ENCODE measurements at places on chromosomes 4 and X.

- peak; percentile 39 for DNase-seq
Observed at GRCh38 chr4:26058537-26058936, 144.5 kb downstream of the SMIM20 start.

DNA sequence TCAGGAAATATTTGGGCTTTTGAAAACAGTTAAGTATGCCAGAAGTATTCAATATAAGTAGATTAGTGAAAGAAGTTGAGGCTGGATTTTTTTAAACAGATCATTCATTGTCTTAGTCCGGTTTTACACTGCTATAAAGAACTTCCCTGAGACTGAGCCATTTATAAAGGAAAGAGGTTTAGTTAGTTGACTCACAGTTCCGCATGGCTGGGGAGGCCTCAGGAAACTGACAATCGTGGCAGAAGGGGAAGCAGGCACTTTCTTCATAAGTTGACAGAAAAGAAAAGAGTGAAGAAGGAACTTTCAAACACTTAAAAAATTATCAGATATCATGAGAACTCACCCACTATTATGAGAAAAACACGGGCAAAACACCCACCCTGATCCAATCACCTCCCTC is 31.1 kb upstream of the CYLC1 start:
- DNase-seq = no peak

DNA sequence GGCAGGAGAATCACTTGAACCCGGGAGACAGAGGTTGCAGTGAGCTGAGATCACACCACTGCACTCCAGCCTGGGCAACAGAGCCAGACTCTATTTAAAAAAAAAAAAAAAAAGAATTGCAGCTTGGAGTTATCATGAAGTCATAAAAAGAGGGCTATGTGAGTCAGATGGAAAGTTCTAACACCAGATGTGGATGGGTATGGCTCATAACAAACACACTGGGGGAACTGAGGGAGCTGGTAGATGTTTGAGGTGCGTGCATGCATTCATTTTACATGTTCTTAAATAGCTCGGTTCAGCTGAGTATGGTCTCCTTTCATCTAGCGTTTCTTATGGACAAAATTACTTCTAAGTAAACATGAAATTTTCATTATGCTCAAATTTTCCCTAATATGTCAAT is 11.7 kb downstream of the TRMT2B start:
- DNase-seq = no peak

DNA sequence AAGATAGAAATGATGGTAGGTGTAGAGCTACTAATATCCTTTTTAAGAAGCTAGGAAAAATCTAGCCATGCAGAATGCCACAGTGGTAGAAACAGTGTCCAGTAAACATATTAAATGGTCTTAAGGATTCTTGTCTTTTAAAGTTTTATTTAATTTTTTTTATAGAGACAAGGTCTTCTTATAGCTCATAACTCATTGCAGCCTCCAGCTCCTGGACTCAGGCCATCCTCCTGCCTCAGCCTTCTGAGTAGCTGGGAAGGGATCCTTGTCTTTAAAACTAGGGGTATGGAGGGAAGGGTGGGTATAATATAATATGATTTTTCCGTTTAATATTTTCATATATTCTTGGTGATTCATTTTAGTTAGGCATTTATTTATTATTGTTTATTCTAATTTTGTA is 3.8 kb downstream of the TMEM165 start:
- DNase-seq = no peak

- DNase-seq = no peak
Observed at GRCh38 chr4:83438719-83439118, 16.9 kb downstream of the HELQ start.

DNA sequence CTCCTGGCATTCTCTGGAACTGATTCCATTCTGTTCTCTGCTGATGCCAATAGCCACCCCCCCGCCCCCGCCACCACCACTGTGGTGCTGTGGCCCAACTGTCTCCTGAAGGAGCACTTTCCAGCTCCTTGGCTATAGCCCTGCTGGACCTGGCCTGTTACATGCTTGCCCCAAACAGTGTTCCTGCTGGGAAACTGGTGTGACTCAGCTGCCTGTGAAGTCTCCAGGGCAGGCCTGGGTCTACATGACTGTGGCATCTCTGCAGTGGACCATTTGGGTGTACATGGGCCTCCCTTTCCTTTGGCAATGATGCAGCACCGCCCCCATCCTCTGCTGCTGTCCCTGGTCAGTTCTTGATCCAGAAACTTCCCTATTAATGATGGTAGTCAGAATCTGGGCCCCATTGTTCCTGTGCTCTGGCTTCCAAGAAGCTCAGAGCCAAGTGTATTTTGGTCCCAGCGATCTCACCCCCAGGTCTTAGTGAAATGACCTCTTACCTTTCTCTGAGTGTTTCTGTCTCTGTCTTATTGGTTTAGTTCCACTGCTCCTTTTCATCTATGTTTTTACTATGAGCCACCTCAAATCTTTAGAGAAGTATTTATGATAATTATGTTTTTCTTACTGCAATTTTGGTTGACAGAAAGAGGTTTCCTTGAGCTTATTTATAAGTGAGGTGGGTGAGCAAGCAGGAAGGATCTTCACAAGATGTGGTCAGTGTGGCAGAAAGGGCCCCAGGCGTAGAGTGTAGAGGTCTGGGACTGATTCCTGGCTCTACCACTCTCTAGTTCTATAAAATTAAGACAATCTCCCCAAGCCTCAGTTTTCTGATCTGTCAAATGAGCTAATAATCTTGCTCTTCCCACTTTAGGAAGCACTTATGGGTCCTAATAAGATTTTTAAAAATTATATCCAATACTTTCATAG is 210.7 kb upstream of the EOLA2 start:
- no peak for DNase-seq

GRCh38 chr4:181319629-181320028 is 923.6 kb upstream of the TENM3 start:
- no peak for DNase-seq

DNA sequence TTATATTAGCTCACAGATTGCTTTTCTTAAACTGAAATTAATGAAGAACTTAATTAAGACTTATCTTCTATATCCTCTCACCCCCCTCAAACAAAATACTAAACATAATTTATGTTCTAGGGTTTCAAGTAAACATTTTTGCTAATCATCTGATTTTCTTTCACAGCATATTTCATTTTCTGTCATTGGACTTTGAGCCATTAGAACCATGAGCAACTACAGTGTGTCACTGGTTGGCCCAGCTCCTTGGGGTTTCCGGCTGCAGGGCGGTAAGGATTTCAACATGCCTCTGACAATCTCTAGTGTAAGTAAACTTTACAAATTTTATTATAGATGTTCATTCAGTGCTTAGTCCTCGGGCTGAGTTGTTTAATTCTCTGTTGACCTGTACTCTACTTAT is 3.3 kb downstream of the PDLIM5 start:
- no peak for DNase-seq

DNA sequence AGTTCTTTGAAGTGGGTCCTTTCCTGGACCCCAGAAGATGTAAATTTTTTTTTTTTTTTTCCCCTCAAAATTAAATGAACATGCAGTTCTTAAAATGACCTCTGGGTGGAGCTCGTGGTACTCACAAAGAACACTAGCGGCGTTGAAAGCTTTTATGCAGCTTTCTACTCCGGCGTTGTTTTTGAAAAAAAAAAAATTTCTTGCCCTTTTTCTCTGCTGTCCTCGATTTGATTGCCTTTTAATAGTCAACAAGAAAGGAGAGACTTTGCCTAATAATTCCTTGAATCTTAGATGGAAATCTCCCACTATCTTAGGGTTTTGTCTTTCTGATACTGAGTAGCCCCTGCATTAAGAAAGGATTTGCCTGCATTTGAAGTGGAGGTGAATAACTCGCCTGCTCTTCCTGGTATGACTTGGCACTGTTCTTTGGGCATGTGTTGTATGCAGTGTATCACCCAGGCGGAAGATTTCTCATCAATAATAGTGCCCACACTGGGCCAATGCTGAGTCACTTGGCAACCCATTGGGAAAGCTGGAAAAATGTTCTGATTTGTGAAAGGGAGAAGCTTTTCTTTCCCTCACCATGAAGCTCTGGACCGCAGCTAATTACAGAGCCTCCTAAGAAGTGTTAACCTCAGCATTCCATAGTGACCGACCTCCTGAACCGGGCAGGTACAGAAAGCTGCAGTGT is 104.0 kb downstream of the PHEX start:
- DNase-seq = no peak

DNA sequence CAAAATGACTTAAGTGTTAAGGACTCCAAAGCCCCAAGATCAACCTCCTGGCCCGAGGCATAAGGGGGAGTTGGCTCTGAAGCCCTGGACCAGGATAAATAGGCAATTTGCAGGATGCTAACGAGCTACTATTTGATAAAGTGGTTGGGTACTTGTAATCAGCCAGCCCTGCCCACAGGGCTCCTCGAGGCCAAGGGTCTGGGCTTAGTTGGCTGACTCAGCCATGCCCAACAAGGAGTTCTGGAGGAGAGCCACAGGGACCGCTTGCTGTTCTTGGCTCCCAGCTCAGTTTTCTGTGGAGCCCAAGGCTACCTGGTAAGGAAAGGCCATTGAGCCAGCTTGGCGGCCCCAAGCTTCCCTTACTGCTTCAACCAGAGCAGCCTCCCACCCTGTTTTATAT is 7.8 kb downstream of the HMGB3 start:
- DNase-seq = no peak

DNA sequence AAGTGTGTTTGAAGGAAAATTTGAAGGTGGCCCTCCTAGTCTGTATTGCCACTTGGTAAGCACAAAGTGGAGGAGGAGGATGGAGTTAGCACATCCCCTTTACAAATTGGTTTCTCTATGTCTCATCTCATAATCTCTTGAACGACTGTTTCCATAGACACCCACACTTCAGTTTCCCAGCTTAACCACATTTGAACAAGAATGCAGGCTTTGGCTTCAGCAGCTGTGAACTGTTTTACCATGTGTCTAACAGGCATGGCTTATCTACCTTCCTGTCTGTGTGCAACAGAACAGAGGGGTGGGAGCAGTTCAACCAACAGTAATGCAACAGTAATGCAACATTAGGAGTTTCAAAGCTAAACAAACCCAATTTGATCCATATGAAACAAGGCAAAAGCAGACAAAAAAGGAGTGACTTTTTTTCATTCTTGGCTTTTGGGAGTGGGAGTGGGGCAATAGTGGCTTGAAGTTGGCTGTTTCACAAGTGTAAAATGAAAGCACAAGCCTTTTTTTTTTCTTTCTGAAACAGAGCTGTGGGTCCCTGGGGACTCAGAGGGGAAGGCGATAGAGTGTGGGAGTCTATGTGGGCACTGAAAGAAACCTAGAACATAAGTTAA is 108.0 kb downstream of the ITM2A start:
- no peak for DNase-seq

GRCh38 chr4:58809948-58810347 is 1699.8 kb upstream of the IGFBP7 start:
- no peak for DNase-seq

DNA sequence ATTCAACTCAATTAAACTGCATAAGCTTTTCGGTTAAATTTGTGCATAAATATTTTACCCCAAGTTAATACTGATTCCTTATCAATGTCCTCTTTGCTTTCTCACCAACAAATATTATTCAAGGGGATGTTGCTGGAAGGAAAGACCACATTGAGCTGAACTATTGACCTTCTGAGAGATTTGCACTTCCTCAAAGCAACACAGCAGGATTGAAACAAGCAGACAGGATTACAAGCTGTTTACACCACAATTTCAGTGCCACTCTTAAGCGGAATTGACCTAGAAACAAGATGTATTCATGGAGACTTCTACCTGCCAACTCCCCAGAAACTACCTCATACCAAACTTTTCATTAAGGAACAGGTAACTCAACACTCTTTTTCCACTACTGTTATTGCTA is 96.5 kb upstream of the DUSP21 start:
- DNase-seq = no peak

DNA sequence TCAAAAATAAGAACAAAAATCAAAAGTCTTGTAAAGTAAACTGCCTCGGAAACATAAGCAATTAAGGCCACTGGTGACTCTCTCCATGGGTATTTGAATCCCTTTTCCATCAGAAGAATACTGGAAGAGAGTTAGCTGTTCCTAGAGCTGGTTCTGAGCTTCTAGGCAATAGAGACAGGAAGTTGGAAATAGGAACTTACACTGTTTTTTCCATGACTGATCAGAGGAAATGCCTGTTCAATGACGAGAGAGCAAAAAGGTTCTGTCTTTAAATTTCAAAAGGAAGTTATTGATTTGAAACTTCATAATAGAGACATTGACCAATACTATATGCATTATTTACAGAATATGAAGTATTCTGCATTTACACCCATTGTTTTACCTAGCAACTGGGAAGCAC is 503.5 kb upstream of the ARX start:
- DNase-seq = no peak

DNA sequence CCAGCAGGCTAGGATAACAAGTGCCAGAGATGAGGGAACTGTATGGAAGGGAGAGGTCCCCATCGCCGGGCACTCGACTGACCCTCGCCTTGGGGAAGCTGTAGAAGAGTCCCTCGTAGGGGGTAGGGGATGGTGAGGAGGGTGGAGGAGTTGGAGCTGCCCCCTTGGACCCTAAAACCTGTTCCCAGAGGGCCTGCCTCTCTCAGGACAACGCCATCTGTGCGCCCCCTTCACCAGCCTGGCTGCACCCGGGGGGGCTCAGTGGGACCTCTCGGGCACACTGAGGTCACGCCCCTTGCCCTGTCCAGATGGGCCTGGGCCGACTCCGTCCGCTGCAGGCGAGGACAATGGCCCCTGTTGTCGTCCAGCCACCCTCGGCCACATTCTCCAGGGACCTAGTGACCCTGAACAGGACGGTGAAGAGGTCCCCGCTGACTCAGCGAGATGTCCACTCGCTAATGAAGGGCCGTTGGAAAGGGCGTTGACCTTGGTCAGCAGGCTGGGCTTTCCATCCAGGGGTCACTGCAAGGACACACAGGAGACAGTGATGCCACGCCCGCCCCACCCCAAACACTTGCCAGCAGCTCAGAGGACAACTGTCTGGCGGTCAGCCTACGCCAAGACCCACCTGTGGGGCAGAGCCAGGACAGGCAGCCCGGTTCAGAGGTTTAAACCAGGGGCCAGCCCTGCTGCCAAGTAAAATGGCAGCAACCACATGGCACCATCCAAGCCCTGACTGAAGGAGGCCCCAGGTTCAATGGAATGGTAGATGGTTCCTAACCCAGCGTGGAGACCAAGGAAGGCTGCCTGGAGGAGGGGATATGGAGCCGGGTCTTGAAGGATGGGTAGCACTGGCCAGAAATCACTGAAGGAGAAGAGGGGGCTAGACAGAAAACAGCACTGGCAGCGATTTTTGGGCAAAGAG is 51.2 kb downstream of the HMX1 start:
- DNase-seq = no peak

GRCh38 chr4:1044469-1045192 is 33.2 kb downstream of the FGFRL1 start:
- no peak for DNase-seq

- no peak for DNase-seq
Observed at GRCh38 chr4:37232315-37232714, 12.2 kb upstream of the NWD2 start.
